ENCODE measurements at places on chromosomes 11 and 22.

- DNase-seq = no peak
These were observed 406.5 kb upstream of the NARS2 start for GRCh38 chr11:78981153-78981552.

DNA sequence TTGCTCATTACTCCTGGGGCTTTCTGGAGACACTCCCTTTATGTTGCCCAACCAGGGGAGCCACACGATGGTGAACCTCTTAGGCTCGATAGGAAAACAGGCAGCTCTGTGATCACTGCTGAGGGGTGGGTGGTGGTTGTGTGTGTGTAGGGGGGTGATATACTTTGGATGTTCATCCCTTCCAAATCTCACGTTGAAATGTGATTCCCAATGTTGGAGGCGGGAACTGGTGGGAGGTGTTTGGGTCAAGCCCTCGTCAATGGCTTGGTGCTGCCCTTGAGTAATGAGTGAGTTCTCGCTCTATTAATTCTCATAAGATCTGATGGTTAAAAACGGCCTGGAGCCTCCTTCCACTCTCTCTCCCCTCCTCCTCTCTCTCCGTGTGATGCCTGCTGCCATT, 204.0 kb upstream of the B3GAT1 start:
- DNase-seq = no peak

DNA sequence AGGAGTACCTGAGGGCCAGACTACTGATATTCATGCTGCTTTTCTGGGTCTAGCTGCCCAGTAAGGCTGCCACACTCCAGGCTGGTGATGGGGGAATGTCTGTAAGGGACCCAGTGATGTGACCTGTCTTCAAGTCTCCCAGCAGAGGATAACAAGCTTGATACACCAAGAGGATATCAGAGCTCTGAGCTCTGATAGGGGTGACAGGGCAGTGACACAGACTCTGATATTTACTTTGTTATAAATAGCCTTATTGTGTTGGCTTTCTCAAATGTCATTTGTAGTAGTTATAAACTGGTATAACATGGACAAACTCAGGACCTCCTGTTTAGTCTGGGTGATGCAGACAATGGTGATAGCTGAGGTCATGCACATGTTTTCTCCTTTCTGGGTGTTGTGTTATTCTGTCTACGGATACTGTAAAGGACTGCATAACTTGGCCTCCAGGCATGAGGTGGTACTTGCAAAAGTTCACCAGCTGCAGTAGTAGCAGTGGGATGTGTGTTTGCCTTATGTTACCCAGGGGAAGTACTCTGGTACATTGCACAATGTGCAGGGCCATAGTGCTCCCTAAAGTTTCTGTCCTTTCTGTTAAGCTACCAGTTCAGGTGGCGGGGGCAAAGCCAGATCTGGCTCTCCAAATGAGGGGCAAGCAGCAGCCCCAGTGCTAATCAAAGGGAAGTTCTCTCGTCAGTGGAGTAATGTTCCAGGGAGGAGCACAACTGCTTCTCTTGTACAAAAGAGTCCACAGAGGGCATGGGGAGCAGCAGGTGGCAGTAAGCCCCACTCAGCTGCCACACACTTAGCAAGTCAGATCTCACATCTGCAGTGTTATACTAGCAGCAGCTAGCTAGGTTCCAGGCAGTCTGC, 812.2 kb downstream of the JRKL start:
- no peak for DNase-seq

DNA sequence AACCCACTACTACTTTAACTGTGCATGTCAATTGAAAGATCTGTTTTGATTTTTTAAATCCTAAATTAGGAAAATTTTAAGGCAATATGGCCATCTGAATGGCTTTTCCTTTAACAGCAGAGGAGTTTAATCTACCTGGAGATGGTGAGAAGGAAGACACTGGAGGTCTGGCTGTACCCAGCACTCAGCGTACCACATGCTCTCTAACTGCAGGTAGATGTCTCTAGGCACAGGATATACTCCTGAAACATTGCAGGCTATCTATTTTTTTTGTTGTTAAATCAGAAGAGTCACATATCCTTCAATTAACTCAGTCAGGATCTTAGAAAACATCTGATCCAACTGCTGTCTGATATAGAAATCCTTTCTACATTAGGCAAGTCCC, 17.3 kb upstream of the CASTOR1 start:
- no peak for DNase-seq

GRCh38 chr11:59807047-59807610, 3.4 kb downstream of the MRPL16 start:
- DNase-seq = no peak

GRCh38 chr22:39745789-39746188, 147.8 kb downstream of the ENTHD1 start:
- no peak for DNase-seq

DNA sequence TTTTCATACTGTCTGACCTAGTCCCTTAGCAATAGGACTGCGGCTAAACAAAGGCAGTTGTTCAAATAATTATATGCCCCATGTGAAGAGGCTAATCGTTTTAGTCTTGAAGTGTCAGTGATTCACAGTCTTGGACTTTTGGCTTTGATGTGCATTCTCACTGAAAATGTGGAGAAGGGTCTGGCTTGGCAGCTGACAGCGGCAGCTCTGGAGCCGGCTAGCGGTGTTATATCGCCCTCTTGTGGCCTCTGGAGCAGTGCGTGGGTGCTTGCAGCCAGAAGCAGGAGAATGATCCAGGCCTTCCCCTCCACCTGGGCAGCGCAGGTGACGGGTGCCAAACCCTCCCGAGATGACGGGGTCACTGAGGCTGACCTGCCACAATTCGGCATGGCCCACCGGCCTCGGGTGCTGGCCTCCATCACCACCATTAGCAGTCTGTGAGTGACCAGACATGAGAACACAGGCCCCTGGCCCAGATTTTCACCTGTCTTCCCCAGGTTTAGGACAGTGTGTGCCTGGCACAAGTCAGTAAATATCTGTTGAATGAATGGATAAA, 90.3 kb upstream of the PITPNB start:
- DNase-seq = peak; percentile 23

GRCh38 chr11:106523171-106523570, 445.7 kb downstream of the AASDHPPT start:
- no peak for DNase-seq

DNA sequence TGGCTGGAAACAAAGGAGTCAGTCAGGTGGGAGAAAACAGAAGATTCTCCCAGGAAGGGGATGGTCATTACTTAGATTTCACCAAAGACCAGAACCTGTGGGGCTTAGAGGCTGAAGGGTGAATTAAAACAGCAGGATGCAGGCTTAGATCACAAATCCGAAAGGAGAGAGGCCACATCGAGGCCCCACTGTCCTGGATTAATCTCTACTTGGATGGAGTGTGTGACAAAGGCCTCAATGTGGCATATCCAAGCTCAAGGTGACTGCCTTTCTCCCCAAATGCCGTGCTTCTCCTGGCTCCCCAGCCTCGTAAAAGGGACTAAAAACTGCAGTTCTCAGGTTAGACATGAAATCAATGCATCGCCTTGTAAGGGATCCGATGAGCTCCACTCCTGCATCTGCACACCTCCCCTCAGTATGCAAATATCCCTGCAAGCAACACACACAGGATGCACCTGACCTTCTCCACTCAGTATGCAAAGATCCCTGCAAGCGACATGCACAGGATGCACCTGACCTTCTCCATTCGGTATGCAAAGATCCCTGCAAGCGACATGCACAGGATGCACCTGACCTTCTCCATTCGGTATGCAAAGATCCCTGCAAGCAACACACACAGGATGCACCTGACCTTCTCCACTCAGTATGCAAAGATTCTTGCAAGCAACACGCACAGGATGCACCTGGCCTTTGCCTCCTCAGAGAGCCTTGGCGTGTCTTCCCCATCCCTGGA, 447.4 kb downstream of the BRD1 start:
- DNase-seq = no peak

DNA sequence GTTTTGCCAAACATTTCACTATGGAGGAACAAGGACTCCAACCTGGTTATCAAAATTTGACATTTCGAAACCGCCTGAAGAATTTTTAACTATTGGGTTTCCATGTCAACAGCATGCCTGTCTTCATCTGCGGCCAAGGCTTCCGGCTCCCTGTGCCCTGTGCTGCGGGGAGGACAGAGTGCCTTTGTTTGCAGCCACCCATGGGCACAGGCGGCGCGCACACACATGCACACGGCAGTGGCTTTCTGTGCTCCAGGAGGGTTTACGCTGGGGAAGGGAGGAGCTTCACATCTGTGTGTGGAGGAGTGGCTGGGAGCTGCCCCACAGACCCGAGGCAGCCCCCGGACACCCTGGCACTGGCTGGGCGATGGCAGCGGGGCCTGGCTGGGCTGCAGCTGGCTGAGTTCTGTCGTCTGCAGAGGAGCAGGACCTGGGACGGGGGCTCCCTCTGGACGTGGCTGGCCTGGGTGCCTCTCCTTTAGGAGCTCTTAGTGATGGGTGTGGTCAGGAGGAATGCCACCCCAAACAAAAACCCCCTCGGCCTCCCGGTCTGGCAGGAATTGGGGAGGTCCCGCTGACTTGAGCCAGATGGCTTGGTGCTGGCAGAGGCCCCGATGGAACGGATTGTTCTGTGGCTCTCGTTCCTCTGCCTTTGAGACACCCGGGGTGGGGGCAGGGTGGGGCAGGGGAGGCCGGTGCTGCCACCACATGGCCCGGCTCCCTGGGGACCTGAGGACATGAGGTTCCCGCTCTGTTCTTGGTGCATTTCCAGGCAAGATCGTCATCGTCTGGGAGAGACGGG, 1290.9 kb downstream of the BRD1 start:
- DNase-seq = peak; percentile 59

DNA sequence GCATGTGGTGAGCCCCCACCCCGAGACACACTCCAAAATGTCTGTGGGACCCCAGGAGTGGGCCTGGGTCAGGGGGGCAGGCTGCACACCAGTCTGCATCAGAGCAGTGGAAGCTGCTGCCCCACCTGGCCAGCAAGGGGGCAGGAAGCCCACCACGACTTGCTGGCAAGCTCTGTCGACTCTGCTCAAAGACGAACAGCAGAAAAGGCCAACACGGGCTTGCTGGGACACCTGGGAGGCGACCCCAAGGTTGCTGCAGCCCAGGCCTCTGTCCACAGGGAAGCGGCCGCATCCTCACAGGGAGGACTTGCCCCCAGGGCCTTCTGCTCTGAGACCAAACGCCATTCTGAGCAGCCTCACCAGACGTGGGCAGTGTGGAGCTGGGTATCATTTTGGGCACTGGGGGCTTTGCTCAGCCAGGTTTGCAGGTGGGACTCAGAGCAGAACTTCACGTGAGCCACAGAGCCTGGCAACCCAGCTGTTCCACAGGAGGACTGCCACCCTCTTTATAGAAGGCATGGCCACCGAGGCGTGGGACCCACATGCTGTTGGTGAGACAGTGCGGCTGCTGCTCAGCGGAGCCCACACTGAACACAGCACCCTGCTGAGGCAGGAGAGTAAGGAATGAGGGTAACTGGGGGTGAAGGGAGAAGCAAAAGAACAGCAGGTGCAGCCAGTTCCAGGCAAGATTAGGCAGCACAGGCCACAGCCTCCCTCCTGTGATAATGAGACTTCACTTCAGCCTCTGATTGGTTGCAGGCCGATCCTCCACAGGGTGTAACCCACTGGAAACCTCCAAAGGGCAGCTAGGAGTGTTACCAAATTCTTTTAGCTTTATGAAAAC, 11.0 kb downstream of the IL17REL start:
- DNase-seq = no peak

DNA sequence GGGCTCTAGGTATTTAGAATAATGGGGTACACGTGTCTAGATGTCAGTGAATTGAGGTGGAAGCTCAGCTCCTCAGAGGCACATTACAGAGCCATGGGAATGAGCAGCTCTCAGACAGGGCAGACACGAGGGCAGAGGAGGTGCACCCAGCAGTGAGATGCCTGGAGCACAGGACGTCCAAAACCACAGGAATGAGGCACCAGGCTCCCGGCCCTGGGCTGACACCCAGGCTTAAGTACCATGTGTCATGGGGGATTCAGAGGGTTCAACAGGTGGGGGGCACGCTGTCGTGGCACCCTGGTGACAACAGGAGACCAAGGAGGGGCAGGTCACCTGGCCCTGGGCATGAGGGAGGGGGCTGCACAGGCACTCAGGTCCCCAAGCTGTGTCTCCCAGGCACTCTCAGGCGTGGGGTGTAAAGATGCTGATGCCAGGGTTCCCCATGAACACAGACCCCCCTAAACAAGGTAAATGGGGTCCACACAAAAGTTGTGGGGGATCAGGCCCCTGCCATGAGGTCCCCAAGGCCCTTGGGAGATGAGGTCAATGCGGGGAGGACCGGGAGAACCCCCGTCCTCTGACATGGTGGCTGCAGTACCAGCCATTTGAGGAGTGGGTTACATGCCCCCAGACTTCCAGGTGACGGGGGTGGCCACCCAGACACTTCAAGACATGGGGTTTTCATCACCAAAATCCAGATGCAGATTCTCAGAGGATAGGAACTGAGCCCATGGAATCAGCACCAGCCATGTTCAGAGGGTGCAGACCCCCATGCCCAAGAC, 5.6 kb upstream of the SYT8 start:
- no peak for DNase-seq

DNA sequence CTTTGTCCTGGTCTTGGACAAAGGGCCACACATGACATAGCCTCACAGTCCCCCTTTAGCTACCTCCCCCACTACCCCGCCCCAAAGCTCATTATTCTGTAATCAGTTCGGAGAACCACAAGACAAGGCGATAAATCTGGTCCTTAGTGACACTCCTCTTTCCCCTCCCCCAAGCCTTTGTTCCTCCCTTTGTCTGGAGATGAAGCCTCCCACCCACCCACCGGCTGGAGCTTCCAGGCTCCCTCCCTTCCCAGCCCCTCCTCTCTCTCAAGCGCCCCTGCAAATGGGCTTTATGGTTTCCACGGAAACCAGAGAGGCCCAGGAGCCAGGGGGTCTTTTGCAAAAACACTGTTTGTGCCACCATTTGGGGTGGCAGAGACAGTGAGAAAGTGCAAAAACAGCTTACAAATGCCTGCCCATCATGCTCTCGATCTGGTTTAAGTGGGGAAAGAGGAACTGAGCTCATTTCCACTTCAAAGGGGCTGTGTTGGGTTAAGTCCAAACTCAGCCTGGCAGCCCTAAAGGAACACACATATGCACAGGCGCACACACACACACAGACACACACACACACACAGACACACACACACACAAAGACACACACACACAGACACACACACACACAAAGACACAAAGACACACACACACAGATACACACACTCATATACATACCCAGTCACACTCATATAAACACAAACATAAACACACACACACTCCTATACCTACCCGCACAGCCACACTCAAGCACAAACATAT, 23.5 kb downstream of the APLNR start:
- no peak for DNase-seq

DNA sequence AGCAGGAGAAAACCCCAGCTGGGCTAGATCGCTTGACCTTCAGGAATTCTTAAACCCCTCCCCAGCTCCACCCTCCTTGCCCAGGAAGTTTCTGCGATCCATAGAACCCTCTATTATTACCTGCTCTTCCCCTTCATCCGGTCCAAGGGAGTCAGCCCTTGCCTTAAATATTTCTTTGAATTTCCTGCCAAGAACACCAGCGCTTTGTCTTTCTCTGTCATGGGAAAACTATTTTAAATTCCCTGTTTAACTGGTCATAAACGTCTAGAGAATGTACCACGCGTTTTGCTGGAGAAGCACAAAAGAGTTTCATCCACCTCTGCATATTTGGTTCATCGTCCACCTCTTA, 496 bp upstream of the TRAF6 start:
- DNase-seq = no peak

GRCh38 chr22:30743257-30744020, 48.8 kb downstream of the OSBP2 start:
- DNase-seq = no peak

GRCh38 chr11:4381901-4382300, 11.6 kb downstream of the TRIM21 start:
- no peak for DNase-seq
